ENCODE measurements at places on chromosomes 4 and X.

DNA sequence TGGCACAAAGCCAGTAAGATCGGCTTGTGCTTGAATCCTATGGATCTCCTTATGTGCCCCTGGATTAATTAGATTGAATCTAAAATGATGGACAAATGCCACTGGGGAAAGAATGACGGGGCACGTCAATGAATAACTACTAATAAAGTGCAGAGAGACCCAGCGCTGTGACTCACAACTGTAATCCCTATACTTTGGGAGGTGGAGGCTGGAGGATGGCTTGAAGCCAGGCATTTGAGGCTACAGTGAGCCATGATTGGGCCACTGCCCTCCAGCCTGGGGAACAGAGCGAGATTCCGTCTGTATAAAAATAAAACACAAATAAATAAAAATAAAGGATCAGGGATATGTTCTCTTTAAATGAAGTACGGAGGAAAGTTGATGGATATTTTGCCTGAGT is 179.4 kb downstream of the DCHS2 start:
- no peak for DNase-seq

- no peak for DNase-seq
Measured at GRCh38 chr4:125390126-125390525, 75.4 kb downstream of the FAT4 start.

GRCh38 chr4:73901031-73901430 is 31.8 kb downstream of the CXCL1 start:
- DNase-seq = no peak

DNA sequence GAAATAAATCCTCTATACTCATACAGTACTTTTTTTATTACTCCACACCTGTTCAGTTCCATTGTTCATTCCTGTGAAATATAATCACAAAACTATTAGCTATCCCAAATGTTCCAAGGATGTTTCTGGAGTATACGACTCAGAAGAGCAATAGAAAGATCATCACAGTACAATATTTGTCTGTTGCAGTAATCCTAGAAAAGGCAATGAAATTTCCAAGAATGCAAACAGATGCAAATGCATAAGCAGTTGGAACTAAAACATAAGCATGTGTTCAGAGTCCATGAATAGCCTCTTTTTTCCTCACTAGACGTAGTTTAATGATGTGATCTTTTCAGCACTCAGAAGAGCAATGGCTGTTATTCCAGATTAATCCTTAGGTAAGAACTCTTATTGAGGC is 55.2 kb downstream of the RTL3 start:
- DNase-seq = no peak

GRCh38 chrX:24025741-24026403 is 1.1 kb downstream of the KLHL15 start:
- no peak for DNase-seq

GRCh38 chr4:173130687-173131086 is 37.9 kb upstream of the GALNT7 start:
- DNase-seq = no peak

DNA sequence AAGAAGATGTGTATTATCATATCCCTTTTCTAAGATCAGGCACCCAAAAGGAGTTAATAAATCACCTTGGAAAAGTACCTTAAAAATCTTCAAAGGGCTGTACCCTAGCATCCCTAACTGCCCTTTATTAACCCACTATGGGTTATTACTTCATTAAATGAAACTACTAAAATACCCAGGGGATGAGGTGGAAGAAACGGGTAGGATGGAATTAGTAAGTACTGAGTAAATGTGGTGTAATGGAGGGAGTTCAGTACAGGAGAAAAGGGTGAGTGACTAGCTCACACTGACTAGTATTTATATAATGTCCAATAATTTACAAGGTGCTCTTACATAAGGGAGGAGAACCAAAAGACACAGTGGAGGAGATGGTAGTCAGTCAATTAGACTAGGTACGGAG is 51.0 kb upstream of the RASGEF1B start:
- DNase-seq = no peak

- DNase-seq = no peak
Measured at GRCh38 chr4:24529555-24529954, 54.8 kb downstream of the DHX15 start.

GRCh38 chr4:71222661-71223060 is 116.2 kb upstream of the SLC4A4 start:
- no peak for DNase-seq

- DNase-seq = no peak
Measured at GRCh38 chr4:52173470-52174045, 122.5 kb downstream of the SPATA18 start.

GRCh38 chr4:2793586-2794485 is 951 bp downstream of the SH3BP2 start:
- no peak for DNase-seq

DNA sequence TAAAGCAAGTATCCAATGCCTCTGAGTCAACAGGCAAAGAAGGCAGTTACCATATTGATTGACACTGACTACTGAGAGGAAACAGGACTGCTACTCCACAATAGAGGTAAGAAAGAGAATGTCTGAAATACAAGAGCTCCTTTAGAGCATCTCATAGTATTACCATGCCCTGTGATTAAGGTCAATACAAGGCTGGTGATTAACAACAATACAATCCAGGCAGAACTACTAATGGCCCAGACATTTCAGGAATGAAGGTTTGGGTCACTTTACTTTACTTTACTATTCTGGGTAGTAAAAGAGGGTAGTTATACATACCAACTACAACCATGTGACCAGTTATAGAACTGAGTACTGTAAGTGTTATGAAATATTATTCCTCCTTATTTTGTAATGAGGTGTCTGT is 44.5 kb downstream of the BRWD3 start:
- DNase-seq = no peak

GRCh38 chr4:109559625-109559982 is 442 bp upstream of the MCUB start:
- no peak for DNase-seq

Data from H1 (cell line).